ENCODE measurements at places on chromosomes 16 and 17.

DNA sequence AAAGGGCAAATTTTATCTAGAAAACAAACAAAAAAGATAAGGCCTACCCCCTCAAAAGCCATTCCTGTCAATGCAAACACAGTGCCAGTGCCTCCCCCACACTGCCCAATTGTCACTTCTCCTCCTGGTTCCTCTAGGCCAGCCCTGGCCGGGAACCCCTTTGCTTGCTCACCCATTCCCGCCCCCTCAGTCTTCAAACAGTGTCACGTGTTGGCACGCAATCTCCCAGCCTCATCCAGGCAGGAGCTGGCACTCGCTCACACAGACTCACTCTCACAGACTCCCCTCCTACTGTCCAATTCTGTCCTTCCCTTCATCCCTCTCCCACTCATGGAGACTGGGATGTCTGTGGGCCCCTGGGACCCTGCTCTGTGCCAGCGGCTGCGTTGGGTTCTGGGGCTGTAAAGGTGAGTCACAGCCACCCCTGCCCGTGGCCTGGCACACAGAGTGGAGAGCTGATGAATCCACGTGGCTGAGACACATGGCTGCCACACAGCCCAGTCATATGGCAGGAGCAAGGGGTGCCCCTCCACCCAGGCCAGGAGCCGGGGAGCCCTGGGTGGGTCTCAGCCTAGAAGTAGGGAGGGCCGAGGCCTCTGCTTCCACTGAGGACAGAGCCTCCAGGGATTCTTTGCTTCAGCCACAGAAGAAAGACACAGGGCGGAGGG, 54.8 kb downstream of the VAC14 start:
- DNase-seq: no peak

DNA sequence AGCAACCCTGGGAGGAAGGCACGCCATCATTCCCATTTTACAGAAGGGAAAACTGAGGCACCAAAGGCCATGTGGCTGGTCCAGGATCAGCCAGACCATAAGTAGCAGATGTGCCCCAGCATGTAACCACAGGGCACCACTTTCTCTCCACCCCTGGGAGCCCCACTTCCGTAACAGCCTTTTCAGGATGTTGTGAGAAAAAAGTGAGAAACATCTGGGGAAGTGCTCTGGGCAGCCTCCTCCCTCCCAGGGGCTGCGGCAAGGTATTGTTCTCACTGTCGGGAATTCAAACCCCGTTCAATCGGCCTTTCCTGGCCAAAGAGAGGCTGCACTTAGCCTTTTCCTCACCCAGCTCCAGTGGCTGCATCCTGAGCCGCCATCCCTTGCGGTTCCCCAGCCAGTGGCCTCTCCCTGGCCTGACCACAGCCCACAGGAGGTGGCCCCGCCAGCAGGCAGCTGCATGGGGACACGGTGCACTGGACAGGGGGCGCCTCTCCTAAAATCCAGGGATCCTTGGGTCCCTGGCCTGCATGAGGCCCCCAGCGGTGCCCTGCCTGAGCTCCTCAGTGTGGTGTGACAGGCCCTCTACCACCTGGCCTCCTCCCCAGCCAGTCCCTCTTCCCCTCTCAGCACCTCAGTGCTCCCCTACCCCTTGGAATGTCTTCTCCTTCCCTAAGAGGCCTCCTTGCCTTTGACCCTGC, 5.7 kb upstream of the CDH5 start:
- DNase-seq: no peak

DNA sequence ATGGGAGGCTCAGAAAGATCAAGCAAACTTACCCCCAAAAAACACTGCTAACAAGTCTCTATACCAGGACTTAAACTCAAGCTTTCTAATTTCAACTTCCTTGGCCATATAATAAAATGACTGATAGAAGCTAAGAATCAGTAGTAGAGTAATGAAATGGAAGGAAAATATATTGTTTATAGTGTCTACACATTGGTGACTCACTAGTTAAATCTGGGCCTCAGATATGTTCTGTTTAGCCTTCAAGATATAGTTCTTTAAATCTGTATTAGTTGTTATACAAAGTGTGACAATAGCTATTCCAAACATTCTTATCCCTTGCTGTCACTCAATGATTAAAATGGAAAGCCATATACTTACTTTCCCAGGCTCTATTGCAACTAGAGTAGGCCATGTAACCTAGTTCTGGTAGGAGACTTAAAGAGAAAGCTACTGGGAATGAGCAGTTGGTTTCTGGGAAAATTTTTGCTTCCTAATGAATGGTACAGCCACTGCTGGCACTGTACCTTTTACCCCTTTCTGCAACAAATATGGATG, 18.3 kb downstream of the SSH2 start:
- no peak for DNase-seq

GRCh38 chr17:50794361-50794760, 27.0 kb upstream of the ANKRD40CL start:
- no peak for DNase-seq

DNA sequence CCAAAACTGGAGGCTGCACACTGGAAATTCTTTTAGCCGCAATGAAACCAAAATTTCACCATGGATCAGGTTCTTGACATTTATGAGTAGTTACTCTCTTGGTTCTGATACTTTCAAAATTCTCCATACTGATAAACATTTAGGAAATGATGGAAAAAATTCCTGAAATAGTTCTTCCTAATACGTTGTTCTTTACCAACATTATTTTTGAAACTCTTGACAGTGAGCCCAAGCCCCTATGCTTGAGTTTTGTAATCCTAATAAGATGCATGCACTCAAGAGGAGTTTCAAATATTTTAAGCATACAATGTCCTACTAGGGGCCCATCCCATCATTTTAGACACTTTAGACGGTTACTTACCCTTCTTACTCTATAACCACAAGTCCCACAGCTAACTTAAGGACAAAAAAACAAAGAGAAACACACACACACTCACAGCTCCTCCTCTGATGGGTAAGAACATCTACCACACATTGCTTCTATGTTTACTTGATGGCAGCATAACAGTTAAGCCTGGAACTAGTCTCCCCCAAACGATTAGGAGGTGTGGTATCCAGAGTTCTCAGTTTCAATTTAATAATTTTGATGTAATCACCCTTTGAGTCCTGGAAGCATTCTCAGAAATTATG, 3.7 kb downstream of the VEZF1 start:
- no peak for DNase-seq

- no peak for DNase-seq
Observed at GRCh38 chr16:83932955-83933673, 19.9 kb upstream of the OSGIN1 start.

GRCh38 chr16:65658349-65658748, 536.5 kb upstream of the CDH11 start:
- no peak for DNase-seq

- no peak for DNase-seq
Observed at GRCh38 chr17:64110379-64111152, 19.4 kb downstream of the ERN1 start.

Data from iPS-NIHi11 (cell line).